Epithelial cell of alveolus of lung (primary cell): ENCODE measurements at places on chromosomes 1 and 21. TPM values are rescaled to one million over a fixed set of nuclear protein-coding genes. Genes with fewer than 3 reads are reported as not detected.

The SPRR2B gene
- total RNA-seq, result not detected in 2 replicates

The KCNH1 gene
- 0.78 TPM in 1 of 2 replicates, not detected in the other for total RNA-seq

The NR1I3 gene
- not detected in 2 replicates for total RNA-seq

The MYOM3 gene
- total RNA-seq, result 0.08 and 0.13 TPM in 2 replicates

The LCE3B gene
- total RNA-seq, result not detected in 2 replicates

The ERO1B gene
- 3.6 and 4.2 TPM in 2 replicates for total RNA-seq

The CR1 gene
- total RNA-seq, result not detected in 2 replicates

The KCNK1 gene
- total RNA-seq, result 2.2 and 5.5 TPM in 2 replicates

The CLDN14 gene
- total RNA-seq, result 0.39 TPM in 1 of 2 replicates, not detected in the other

The PRKAA2 gene
- 1.7 and 2.5 TPM in 2 replicates for total RNA-seq

The TAF13 gene
- total RNA-seq, result 37.8 and 39.0 TPM in 2 replicates

The PSRC1 gene
- total RNA-seq, result 16.8 and 31.3 TPM in 2 replicates

The HEYL gene
- total RNA-seq, result 0.48 and 14.0 TPM in 2 replicates

The SNX7 gene
- total RNA-seq, result 25.2 and 42.8 TPM in 2 replicates

The TMEM52 gene
- 0.65 and 4.5 TPM in 2 replicates for total RNA-seq

The SPATA1 gene
- under 0.01 and 0.78 TPM in 2 replicates for total RNA-seq

The OXCT2 gene
- 0.64 and 5.2 TPM in 2 replicates for total RNA-seq

The UBXN10 gene
- under 0.01 and 0.13 TPM in 2 replicates for total RNA-seq

The LPAR3 gene
- total RNA-seq, result 1.9 and 28.6 TPM in 2 replicates

The PPIAL4G gene
- total RNA-seq, result not detected in 2 replicates

The S100A2 gene
- 8.0 and 18.1 TPM in 2 replicates for total RNA-seq

The POU3F1 gene
- not detected in 2 replicates for total RNA-seq

The BRINP2 gene
- 0.39 and 0.72 TPM in 2 replicates for total RNA-seq
